ENCODE measurements at places on chromosomes 3 and 15.

DNA sequence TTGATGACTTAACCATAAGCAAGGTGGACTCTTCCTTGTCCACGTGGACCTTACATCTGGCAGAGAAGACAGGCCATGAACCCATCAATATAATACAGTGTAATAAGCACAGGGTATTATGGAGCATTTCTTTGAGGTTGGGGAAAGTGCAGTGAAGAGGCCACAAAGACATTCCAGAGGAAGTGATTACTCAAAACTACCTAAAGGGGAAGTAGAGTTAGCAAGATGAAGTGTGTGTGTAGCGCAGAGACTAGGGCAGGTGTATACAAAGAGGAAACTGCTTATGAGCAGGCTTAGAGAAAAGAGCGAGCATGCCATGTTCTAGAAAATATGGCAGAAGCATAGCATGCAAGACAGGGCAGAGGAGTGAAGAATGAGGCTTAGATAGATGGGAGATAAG, 17.9 kb downstream of the CP start:
- DNase-seq: no peak

DNA sequence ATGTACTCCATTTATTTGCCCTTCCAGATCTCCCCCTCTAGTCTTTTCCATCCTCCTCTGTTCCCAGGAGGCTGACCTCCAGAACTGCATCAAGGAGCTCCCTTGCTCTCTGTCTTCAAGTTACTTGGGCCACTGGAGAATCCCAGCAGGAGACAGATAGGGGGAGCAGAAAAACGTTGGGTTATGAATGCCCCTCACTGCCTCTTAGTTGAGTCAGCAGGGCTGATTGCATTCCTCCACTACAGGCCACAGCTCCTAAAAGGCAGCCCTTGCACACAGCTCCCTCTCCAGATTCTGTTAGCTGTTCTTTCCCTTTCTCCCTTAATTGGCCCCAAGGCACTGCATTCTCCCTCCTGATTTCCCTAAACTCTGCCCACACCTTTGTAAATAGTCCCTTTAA, 12.4 kb upstream of the CEP152 start:
- DNase-seq: peak; percentile 20

- no peak for DNase-seq
Observed at GRCh38 chr3:149011676-149012075, 20.3 kb downstream of the GYG1 start.

DNA sequence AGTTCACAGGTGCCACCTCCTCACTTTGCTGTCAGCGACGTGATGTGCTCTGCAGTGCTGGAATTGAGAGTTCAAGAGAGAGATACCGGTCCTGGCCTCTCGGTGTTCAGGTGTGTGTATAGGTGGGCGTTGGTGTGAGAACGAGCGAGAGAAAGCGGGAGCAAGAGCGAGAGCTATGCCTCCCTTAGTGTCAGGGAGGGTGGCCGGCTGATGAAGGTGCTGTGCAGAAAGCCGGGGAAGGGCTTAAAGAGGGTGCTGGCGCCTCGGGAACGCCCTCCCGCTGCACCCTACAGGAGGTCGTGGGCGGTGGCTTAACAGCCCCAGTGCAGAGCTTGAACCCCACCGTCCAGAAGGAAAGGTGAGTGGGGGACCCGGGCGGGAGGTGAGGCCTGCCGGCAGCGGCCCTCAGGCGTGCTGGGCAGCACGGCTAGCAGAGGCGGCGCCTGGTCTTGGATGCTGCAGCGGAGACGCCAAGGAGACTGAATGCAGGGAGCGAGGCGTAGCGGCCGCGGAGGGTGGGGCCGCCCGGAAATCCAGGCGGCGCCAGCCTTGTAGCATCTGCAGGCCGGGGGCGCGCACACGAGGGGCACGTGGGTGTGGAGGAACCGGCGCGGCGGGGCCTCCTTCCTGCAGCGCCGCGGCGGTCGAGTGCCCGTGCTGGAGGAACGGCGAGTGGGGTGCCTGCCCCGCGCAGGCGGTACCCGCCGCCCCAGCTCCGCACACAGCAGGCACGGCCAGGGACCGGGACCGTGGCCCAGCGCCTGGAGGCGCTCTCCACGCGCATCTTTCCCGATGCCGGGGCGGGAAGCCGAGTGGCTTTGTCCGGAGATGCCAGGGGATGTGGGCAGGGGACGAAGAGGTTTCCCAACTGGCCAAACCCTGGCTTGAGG, 246.8 kb upstream of the TOPAZ1 start:
- peak; percentile 75 for DNase-seq

DNA sequence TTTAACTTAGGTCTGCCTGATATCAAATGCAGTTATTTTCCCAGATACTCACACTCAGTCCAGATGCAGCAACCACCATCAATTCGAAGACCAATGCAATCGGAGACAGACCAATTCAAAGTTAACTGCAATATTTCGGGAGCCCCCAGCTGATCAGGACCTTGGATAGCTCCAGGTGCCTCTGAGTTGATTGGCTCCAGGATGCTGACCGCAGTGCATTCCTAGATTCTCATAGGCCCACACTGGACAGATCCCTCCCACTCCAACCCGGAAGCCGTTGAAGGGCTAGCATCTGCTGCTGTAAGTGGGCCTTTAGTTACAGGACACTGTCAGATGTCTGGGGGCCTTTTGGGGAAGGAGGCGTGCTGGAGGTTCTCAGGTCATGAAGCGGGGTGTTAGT, 89.5 kb upstream of the ATP2B2 start:
- peak; percentile 39 for DNase-seq

- DNase-seq: no peak
Observed at GRCh38 chr3:13951184-13951583, 71.3 kb upstream of the WNT7A start.

GRCh38 chr3:186254676-186255650, 107.1 kb downstream of the DGKG start:
- no peak for DNase-seq

DNA sequence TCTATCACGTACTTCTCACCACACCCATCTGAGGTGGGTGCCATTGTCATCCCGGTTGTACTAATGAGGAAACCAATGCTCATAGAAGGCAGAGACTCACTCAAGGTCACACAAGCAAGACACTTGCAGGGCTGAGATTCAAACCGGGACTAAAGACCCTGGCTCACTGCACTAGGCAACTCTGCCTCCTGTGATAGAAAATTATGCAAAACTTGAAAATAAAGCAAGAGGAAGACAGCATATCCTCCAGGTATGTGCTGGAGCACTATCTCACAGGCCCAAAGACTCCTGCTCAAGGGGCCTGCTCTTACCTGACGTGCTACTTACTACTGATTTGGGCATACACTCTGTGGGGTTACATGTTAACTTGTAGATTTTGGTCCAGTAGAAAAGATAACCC, 25.6 kb downstream of the ANXA2 start:
- no peak for DNase-seq

DNA sequence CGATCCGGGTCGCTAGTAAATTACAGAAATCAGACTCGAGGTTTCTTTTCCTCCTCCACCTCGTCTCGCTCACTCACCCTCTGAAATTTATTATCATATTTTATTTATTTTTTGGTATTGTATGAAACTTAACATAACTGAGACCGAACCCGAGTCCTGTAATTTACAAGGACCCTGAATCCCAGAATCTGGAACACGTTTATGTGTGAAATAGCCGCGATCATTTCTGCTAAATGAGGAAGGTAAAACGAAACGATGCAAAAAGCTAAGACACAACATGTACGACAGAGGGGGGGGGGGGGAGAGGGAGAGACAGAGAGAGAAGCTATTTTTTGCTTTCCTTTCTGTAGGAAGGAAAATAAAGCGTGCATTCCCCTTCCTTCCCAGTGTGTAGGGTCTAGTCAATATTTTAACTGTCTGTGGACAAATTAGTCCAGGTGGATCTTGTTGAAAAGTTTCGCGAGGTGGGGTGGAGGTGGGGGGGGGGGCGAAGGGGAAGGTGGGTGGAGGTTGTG, 1.6 kb downstream of the BBX start:
- DNase-seq: peak; percentile 61

- no peak for DNase-seq
Observed at GRCh38 chr3:45939341-45939771, 3.9 kb upstream of the CXCR6 start.

DNA sequence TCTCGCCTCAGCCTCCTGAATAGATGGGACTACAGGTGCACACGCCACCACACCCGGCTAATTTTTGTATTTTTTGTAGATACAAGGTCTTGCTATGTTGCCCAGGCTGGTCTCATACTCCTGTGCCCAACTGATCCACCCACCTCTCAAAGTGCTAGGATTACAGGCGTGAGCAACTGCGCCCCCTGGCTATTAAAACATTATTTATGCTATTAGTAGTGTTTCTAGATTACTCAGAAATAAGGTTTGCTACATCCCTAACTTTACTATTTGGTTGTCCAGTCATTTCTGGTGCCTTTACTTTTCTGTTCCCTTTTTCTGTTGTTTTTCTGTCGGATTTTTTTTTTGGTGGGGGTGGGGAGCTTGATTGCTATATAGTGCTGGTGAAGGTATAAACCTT, 393.6 kb upstream of the TPM1 start:
- peak; percentile 29 for DNase-seq

DNA sequence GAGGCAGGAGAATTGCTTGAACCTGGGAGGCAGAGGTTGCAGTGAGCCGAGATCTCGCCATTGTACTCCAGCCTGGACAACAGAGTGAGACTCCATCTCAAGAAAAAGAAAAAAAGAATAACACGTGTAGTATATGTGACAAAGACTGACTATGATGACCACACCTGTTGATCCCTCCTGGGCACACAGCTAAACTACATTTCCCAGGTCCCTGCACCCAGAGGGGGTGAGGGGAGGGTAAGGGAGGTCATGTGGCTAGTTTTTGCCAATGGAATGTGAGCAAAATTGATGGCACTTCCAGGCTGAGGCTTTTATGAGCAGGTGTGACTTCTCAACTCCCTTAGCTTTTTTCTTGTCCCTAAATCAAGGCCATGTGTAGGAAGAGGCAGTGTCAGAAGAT, 58.2 kb downstream of the KLHL6 start:
- DNase-seq: no peak

GRCh38 chr3:194572143-194572789, 61.0 kb downstream of the TMEM44 start:
- peak; percentile 94 for DNase-seq

- DNase-seq: peak; percentile 40
Observed at GRCh38 chr3:186413615-186414415, 51.8 kb upstream of the DGKG start.

DNA sequence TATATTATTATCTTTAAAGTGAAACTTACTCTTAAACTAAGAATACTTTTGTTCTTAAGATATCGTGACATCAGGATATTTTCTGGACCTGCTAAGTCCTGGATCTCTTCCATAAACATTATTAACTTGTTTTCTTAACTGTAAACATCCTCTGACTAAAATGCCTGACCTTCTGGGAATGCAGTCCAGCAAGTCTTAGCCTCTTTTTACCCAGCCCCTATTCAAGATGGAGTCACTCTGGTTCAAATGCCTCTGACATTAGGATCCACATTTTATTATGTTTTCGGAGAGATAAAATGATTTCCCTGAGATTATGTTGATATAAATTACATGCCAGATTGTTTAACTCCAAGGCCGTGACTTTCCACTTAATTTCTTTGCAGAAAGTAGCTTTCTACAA, 37.6 kb downstream of the OSTN start:
- peak; percentile 60 for DNase-seq

DNA sequence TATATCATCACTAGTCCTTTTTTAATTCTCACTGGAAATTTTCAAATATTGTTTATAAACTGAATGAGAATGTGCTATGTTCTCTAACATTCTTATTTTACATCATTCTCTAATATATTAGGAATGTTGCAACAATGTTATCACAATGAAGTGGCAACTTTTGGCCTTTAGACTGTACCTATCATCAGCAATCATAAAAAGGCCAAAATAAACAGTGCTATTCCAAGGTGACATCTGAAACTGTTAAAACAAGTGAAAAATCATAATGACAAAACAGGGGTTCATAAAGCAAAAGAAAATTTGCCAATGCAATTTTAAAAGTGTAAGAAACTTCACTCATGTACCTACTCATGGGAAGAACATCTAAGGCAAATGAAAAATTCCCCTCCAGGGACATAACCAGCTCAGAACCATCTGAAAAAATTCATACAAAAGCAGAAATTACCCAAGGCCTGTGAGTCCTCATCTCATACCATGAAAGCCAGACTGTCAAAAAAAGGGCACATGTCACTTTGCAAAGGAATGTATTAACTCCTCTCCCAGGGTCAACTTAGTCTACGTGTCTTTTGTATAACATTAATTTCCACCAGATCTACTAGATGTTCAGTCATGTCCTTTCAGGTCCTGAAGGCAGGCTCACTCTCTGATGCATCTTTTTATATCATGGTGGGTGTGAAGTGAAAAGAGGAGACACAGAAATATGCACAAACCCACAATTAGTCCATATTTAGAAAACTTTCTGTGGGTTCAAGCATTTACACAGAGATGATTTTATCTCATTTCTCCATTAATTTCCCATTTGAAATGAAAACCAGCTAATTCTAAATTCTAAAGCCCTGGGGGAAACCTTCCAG, 211.9 kb downstream of the CBLB start:
- peak; percentile 25 for DNase-seq

GRCh38 chr3:5072100-5072816, 49.8 kb upstream of the ARL8B start:
- DNase-seq: no peak

Data from adipocyte (in vitro differentiated cells).